ENCODE measurements at places on chromosomes 5 and 9.

DNA sequence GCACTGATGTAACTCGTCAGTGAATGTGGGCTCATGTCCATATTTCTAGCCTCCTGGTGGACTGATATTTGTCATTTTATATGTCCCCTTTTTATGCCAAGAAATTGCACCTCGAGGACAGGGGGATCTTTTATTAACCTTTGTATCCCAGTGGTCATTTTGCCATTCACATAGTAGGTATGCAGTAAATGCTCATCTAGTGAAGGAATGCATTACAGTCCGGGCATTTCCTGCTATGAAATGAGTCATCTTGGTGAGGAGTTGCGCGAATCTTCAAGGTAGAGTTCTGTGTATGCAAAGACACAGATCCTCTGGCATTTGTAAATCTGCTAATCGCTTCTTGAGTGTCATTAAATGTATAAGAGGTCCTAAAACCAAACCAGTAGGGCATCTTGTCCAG is 755.5 kb upstream of the ADAMTS16 start:
- DNase-seq: no peak

- DNase-seq: no peak
Observed at GRCh38 chr5:135447298-135447929, at the start of gene DCANP1. Gene DCANP1, minus strand, starts transcription at chr5:135447348. Its CDS starts 240 bp downstream, at chr5:135447108.

GRCh38 chr5:58462154-58462553 is 2.3 kb upstream of the PLK2 start:
- no peak for DNase-seq

DNA sequence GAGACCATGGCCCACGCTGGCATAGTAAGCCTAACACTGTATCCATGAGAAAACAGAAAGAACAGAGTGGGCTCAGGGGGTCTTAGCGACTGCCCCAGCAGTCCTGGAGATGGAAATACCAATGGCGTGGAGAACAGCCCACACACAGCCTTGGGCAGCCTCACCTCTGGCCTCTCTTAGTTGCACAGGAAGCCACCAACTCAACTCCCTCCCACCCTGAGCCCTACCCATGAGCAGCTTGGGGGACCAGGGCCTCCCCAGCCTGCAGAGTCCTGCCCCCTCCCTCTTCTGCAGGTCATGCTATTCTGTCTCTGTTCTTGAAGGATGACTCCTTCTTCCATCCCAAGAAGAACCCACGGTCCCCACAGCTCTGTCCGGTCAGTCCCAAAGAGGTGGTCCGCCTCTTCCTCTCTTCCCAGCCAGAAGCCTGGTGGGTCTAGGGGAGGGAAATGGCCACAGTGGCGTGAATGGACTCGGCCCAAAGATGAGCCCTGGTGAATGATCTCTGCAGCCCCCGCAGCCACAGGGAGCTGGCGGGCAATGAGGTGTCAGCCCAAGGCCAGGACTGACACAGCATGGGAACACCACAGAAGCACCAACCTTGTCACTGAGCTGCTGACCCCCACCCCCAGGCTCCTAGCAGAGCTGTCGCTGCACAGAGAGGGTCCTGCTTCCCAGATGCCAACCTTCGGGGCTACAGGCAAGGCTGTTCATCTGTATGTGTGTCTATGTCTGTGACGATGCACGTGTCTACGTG is 131.2 kb downstream of the ROR2 start:
- DNase-seq: no peak

GRCh38 chr5:166562246-166562645 is 1729.2 kb upstream of the WWC1 start:
- no peak for DNase-seq

- no peak for DNase-seq
Observed at GRCh38 chr9:86687788-86688187, 259.5 kb downstream of the GAS1 start.

- no peak for DNase-seq
Observed at GRCh38 chr5:164663198-164663989, 1158.0 kb downstream of the MAT2B start.

Measured in hematopoietic multipotent progenitor cell treated with erythropoietin and hydrocortisone succinate and interleukin-3 and kit ligand, for 8 days (in vitro differentiated cells).